Activated CD4-positive, alpha-beta T cell treated with anti-CD3 and anti-CD28 coated beads, Interleukin-2, Interleukin-4, amounts not matched to agents 100 ng/mL and 50 ng/mL, durations not matched to agents 16 hours and 8 hours (primary cell): ENCODE measurements at places on chromosomes 6 and 20.
A peak's percentile ranks its signal among the peaks of the same experiment; 100 is the strongest.

- no peak for DNase-seq
Measured at GRCh38 chr6:41935685-41936072, 5.9 kb downstream of the CCND3 start.

DNA sequence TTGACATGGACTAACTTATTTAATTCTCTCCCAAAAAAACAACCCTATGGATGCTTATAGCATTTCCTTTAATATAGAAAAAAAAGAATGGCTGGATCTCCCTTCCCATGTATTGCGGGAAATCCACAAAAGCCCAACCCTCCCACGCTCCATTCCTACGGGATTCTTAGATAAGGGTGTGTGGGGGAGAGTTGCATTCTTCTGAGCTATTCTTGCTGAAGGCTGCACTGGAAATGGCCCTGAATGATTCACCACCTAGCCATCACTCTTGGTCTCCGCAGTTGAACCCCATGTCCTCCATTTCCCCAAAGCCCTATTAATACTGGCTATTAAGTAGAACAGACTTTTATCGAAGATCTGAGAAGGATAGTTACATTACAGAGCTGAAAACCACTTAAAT is 41.9 kb upstream of the ADGRF5 start:
- no peak for DNase-seq

DNA sequence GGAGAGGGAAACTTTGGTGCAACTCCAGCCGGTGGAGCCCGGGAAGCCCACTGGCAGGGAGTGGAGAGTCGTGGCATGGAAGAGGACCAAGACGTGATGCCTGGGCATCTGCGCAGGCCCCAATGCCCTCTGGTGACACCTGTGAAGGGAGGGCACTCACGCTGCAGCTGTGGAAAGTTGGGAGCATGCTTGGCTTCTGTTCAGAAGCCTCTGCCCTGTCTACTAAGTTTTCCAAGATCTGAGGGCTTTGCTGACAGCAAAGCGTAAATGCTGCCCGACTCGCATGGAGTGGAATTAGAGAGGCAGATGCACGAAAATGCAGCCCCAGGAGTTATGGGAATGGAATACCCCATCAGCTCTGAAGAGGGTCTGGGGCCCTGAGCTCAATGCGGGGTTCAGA is 75.7 kb downstream of the SYNDIG1 start:
- DNase-seq, result no peak

- peak; percentile 91 for DNase-seq
Measured at GRCh38 chr6:32685603-32686002, 19.1 kb upstream of the HLA-DQB1 start.

- no peak for DNase-seq
Measured at GRCh38 chr6:12719017-12719416, 2.5 kb downstream of the PHACTR1 start.

DNA sequence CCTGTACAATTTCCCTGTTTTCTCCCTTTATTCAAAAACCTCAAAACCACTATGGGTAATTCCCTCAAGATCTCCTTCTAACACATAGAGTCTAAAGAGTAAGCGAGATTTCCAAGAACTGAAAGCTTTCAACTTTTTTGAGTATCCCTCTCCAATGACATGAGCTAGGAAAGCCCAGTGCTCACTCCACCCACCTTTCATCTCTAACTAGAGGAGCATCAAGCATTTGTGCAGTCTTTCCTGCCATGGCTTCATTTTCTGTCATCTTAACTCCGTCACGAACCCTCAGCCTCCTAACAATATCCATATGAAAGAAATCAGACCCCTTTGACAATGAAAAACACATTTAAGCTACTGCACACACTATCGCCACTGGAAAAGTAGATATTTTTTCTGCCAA is 91.9 kb upstream of the SUPT3H start:
- no peak for DNase-seq

- DNase-seq, result no peak
Measured at GRCh38 chr6:152399399-152399798, 237.8 kb downstream of the SYNE1 start.

- DNase-seq, result no peak
Measured at GRCh38 chr6:33610067-33610466, 11.1 kb upstream of the ITPR3 start.

DNA sequence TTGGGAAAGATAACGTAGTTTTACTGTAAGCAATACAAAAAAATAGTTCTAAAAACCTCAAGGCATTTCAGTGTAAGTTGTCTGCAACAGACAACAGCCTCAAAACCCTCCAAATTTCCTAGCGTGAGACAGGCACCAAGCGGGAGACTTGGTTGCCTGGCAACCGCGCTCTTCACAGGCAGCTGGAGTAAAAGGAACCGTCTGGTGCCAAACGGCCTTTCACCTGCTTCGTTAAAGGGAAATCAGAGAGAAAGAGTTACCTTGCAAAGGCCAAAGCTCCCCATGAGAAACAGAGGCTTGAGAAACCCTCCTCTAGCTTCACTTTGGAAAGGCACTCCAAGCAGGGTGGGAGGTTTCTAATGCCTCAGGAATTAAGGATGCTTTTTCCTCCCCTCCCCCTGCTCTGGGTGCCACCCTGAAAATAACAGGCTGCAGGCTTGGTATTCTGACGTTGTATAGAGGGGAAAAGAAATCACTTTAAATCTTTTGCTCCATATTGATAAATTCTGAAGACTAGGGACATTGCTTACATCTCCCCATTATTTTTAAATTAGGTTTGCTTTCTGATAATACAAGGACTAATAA is 129.7 kb upstream of the UFL1 start:
- no peak for DNase-seq

- DNase-seq, result no peak
Measured at GRCh38 chr20:62367633-62368391, 700 bp upstream of the LAMA5 start.

DNA sequence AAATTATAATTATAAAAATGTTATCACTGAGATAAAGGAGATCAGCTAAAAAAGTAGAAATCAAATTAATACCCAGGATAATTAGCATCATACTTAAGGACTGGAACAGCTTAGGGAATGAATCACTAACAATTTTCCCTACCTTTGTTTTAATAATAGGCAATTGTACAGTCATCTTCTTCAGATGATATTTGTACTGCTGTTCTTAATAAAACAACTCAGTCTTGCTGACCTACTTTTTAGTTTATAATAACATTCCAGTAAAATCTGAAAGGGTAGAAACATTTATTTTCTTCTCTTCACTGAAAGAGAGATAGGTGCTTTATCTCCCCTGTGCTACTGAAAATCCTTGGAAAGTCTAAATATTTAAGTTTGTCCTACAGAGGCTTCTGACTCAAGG is 271.2 kb upstream of the THEMIS start:
- no peak for DNase-seq

GRCh38 chr20:60055740-60056139 is 97.5 kb downstream of the CDH26 start:
- peak; percentile 77 for DNase-seq

DNA sequence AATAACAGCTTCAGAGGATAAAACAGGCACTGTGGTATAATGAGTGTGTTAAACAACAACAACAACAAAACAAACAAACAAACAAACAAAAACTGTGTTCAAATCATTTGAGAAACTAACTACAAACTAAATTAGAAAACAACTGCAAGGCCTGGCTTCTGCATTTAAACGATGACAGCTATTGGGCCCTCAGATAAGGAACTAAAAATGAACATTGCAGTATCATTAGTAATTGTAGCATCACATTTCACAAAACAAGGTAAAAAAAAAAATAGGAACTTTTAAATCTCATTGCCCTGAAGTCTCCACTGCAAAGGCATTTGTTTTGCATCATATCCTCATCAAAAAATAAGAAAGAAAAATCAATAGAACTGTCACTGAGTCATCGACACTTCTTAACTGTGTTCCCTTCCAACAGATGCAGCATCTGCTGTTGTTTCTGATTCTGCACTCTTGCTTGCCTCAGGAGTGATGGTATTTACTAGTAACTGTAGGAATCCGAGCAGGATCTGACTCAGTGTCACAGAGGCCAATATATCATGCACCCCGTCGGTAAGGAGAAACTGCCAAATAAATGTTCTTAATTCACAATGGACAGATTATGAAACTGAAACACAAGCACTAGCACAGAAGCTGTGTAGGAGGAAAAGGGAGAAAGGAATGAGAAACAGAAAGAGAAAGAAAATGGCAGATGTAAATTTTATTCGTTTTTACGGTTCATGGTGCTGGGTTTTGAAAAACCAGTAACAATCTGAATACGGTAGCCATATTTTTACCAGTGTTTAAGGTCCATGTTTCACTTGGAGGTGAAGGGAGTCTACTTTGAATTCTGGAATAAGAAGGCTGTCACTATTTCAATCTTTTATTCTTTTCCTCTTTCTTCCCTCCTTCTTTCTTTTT is 365.7 kb upstream of the EPHA7 start:
- no peak for DNase-seq

- no peak for DNase-seq
Measured at GRCh38 chr6:306641-307061, 14.4 kb downstream of the DUSP22 start.

GRCh38 chr20:12113075-12113467 is 195.4 kb downstream of the BTBD3 start:
- DNase-seq, result no peak

GRCh38 chr20:634148-634925 is 18.7 kb downstream of the SRXN1 start:
- no peak for DNase-seq

GRCh38 chr20:7935027-7935551 is 5.2 kb downstream of the HAO1 start:
- no peak for DNase-seq

GRCh38 chr6:7424967-7425807 is 35.6 kb downstream of the RIOK1 start:
- DNase-seq, result no peak

DNA sequence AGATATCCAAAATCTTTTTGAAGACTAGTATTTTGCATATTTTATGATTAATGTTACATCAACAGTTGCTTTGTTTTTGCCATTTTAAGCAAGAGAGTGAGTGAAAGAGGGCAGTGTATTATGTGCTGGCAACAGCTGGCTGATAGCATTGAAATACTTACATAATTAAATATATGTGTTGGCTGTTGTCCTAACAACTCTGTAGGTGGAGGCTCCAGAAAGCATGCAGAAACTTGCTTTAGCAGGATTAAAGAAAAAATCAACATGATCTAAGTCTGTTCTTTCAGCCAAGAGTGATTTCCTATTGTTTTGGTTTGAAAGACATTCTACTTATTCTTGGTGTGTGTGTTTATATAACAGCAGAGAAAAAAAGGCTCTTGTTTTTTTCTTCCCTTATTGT is 127.5 kb downstream of the CDKAL1 start:
- DNase-seq, result no peak

DNA sequence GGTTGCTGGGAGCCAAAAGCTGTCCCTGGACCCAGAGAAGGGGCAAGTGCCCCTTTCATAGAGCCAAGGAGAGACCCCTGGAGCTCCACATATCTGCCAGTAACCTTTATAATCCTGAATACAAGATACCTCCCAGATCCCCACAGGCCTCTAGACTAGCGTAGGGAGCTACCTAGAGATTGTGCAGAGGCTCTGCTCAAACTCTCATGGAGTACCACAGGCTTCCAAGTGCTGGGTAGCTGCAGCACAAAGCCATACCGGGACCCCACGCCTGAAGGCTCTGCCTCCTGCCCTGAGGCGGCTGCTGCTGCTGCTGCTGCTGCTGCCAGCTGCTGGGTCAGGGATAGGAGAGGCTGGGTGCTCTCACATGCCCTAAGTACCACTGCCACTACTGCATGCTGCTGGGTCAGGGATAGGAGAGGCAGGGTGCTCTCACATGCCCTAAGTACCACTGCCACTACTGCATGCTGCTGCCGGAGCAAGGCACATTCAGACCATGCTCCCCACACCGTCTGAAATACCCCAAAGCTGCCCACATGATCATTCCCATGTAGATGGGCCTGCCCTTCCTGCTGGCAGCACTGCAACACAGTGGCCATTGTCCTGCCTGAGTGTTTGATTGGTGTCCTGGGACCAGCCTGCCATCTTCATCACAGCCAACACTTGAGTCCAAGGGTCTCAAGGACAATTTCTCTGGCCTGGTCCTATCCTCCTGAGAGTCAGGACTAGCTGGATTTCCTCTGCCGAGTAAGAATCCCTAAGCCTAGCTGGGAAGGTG is 1434.3 kb upstream of the ADGRB3 start:
- DNase-seq, result no peak

GRCh38 chr6:153436351-153436750 is 305.3 kb upstream of the RGS17 start:
- DNase-seq, result no peak

- no peak for DNase-seq
Measured at GRCh38 chr6:4687989-4688947, 87.9 kb upstream of the CDYL start.

GRCh38 chr20:61958773-61959700 is 106.6 kb downstream of the TAF4 start:
- DNase-seq, result no peak

GRCh38 chr20:62749851-62750445 is 41.3 kb downstream of the NTSR1 start:
- DNase-seq, result no peak

GRCh38 chr6:125212377-125212776 is 58.8 kb downstream of the TPD52L1 start:
- DNase-seq, result no peak

GRCh38 chr6:154864066-154864430 is 130.8 kb downstream of the SCAF8 start:
- DNase-seq, result no peak

DNA sequence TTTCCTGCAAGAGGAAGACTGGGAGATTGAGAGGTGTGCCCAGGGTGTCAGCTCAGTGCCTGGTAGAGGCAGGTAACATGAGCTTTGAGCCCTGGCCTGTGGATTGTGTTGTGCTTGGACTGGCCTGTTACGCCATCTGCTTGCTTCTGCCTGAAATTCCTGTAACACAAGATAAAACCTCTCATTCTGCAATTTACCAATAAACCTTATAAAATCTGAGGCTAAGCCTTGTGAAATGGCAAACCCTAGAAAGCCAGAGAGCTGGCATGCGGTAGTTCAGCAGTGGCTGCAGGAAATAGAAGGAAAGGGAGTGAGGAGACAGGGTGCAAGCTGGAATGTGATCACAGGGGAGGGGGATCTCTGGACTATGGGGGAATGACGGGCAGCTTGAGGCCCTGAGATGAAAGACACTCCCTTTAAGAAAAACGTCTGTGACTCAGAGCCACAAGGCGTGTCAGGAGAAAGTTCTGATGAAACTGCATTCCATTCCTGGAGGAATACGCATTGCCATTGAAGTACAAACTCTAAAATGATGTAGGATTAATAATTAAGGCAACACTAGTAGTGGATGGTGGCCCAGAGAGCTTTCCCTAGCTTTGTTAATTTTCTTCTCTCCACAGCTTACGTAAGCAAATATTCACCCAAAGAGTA is 26.3 kb upstream of the TFAP2A start:
- DNase-seq, result no peak

DNA sequence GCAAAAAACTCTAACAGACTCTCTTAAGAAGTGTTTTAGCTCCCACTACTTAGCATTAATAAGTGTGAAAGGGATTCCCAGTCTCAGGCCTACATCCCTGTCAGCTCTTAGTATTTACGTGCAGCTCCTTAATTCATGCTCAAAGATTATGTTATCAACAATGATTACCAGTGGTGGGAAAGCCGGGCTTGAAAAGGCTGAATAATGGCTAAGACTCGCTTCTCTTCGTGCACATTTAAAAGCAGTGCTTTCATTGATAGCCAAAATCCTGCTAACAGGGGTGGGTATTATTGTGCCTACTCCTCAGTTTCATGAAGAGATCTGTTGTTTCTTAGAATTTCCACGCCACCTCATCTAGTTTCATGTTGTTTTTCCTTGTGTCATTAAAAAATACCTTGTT is 518.8 kb downstream of the GRIK2 start:
- DNase-seq, result no peak

GRCh38 chr6:126913651-126914050 is 204.8 kb upstream of the RSPO3 start:
- no peak for DNase-seq
